NCI-H524 treated with DMSO at 0.1 percent for 48 hours (cell line): ENCODE measurements at places on chromosomes 5 and 9.

DNA sequence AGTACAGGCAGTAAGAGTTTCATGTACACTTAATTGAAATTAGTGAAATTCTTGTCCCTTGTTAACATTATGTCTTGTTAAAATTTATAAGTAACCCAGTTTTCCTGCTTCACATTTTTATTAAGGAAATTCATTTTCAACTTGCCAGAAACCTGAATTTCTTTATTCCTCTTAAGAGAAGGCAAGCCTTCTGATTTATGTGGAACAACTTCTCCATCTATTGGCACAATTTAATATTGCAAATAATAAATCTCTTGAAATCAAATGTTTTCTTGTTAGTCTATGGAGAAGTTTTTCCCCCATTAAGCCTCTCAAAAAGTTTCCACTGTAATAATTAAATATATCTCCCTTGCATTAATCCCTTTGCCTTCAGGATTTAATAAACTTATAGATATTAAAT is 33.8 kb upstream of the ACO1 start:
- DNase-seq: no peak

DNA sequence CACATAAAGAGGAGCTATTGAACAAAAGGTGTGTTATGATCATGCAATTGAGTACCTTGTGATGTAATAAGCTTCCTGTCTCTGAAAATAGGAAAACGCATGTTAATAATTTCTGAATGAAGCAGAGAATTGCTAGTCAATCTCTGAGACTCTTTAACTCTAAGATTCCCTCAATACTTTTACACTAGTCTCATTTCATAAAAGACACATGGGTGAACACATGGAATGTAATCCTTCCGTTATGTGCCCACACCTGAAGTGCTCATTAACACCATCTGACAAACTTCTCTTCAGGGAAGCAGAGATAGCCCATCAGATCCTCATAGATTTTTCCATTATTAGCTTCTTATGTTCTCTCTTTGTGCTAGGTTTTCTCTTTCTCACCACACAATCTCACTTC is 182.4 kb downstream of the TLR4 start:
- peak; percentile 80 for DNase-seq

- DNase-seq: no peak
These were observed 76.9 kb upstream of the IL17B start for GRCh38 chr5:149455889-149456409.

DNA sequence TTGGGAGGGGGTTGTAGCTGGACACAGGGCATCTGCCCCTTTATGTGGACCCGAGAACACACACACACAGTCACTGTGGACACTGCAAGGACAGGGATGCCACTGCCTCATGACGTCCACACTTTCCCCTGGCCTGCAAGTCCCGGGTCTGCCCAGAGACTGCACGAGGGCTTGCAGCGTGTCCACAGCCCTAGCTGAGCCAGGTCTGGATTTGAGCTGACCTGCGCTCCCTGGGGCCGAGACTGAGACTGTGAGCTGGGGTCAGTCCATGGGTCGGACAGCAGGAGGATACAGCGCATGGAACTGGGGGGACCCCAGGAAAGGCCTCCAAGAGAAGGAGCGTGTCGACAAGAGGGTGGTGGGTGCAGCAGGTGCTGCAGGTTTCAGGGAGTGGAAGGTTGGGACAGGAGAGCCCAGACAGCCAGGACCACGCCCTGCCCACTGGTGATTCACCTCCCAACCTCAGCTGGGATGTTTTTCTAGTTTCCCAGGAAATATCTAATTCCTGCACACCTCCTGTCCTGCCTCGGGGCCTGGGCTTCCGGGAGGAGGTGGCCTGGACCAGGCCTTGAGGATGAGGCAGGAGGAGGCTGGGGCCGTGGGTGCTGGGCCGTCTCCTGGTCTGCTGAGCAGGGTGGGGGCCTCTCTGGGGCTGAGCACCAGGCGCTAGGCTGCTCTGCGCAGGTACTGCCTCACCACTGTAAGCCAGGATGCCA is 806 bp upstream of the RNF224 start:
- no peak for DNase-seq

DNA sequence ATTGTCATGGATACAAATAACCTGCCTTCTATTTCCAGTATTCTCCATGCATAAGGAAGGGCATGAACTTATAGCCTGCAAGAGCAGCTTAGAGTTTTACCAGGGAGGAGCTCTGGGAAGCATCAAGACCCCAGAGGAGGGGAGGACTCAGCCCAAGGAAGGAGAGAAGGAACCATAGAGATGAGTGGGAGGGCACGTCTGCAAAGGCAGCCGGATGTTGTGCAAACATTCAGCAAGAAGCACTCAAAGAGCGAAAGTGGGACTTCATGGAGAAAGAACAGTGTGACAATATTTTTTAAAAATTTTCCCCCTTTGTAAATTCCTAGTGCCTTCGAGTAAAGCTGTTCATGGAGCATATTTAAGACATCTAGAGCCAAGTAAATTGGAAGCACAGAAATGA is 270.1 kb upstream of the PTGER4 start:
- DNase-seq: no peak

DNA sequence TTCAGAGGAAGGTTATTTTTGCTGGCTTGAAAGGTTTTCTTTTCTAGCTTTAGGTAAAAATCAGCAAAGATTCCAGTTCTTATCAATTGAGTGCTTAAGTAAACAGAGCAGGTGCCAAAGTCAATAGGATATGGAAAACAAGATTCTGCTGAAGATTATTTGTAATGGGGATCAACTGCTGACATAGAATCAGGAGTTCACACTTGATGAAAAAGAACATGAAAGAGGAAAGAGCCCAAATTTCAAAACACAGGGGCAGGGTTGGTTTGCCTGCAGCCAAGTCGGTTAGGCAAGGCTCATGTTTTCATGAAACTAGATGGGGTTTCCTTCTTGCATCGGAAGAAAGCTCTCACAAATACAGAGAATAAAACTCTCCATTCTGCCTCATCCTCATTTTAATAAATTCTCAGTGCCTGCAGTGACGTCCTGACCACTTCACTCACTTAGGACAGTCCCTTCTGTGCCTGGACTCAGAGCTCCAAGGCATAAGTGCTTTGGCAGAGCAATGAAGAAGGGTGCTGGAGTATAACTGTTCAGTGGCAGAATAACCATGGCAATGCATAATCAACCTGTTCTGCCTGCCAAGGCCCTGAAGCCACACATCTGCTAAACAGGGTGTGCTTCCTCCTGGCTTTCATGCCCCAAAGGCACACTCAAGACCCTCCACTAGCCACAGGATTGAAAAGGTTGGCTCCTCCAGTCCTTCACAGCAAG is 179.6 kb downstream of the GNAQ start:
- DNase-seq: no peak

DNA sequence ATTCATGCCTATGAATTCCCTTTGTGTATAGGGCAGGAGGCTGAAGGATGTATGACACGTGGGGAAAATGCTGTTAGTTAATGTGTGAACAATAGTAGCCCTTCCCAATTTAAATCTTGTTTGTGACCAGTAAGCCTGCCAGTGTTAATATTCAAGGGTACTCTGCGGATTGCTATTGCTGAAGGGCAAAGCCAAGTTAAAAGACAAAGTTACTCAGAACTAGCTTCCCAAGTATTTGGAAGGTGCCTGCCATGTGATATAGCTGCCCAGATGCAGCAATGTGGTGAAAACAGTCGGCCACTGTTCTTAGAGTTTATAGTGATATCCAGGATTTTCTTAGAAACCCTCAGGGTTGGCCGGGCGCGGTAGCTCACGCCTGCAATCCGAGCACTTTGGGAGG is 34.6 kb downstream of the MARVELD2 start:
- no peak for DNase-seq

DNA sequence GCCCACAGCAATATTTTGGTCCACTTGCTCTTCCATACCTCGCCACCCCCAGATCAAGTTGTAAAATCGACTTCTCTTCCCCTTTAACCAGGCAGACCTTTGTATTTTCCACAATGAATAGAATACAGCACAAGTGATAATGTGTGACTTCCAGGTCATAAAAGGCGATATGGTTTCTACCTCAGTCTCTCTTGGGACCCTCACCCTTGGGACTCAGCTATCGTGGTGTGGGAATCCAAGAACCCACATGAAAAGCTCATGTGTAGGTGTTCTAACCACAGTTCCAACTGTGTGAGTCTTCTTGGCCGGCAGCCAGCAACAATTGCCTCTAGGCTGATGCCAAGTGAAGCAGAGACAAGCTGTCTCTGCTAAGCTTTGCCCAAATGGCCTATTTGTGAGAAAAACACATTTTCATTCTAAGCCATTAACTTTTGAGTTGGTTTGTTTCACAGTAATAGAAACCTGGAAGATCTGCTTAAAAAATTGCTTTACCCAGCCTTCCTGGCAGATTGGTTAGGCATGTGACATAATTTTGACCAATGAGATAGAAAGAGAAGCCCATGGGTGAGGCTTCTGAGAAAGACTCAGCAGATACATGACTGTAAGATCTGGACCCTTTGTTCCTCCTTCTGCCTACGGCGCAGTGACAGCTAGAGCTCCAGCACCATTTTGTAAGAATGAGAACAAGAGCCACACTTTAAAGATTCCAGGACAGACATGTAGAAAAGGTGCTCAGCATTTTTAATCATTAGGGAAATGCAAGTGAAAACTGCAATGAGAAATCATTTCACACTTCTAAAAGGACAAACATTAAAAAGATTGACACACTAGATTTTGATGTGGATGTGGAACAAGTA is 18.3 kb upstream of the MLLT3 start:
- DNase-seq: no peak

- no peak for DNase-seq
These were observed 65.0 kb upstream of the SARDH start for GRCh38 chr9:133803028-133803585.

- DNase-seq: no peak
These were observed 363.2 kb downstream of the OSTF1 start for GRCh38 chr9:75451505-75451904.

DNA sequence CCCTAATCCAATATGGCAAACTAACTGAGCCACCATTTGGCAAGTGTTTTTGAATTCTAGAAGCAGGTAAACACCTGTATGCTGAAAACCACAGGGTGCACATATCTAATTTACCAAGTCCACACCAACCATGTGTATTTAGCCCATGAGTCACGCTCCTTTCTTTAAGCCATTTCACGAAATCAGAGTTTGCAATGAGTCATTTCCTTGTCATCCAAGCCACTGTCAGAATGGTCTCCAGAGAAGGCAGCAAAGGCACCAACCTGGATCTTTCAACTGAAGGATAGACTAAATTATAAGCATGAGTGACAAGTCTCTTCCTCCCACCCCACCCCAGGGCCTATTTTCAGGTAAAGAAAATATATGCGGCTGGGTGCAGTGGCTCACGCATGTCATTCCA is 110.0 kb downstream of the PAX5 start:
- DNase-seq: no peak

- no peak for DNase-seq
These were observed 2.5 kb downstream of the KIAA1958 start for GRCh38 chr9:112489039-112489546.

GRCh38 chr5:132074772-132075718 is 1.5 kb downstream of the CSF2 start:
- DNase-seq: no peak

- DNase-seq: no peak
These were observed 20.2 kb downstream of the COL5A1 start for GRCh38 chr9:134661791-134662142.

DNA sequence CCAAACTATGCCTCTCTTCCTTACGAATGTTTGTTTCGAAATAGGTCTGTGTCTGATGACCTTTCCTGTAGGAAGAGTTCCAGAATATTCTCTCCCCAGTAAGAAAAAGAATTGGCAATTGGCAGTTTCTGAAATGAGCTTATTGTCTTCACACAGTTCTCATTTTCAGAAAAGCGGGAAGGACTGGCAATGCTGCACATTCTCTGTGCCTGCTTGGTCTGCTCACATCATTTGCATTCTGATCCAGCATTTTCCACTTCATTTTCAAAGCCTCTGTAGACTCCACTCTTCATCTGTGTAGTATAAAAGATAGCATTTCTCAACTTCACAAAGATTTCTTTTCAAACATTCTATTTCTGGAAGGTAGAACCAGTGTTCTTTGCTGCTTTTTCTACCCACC is 120.6 kb upstream of the CCDC112 start:
- no peak for DNase-seq

GRCh38 chr9:113536166-113536482 is 72.6 kb downstream of the RGS3 start:
- DNase-seq: no peak

GRCh38 chr5:14405267-14405666 is 176.3 kb upstream of the OTULINL start:
- no peak for DNase-seq

DNA sequence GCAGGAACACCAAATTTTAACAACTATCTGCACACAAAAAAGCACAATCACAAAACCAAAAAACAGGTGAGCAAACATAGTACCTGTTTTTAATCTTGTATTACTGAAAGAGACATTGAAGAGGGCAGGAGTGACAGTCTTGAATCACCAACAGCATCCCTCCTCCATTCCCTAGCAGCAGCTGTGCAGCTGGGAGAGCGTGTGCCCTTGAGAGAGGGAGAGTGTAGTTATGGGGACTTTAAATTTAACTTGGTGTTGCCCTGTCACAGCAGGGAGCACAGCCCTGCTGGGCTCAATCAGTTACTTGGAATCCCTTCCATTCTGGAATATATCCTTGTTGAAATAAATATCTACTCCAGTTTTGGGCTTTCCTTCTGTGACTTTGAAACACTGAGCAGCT is 1938.7 kb upstream of the NUDT12 start:
- no peak for DNase-seq

- DNase-seq: no peak
These were observed 107.1 kb upstream of the LMX1B start for GRCh38 chr9:126506361-126507317.

DNA sequence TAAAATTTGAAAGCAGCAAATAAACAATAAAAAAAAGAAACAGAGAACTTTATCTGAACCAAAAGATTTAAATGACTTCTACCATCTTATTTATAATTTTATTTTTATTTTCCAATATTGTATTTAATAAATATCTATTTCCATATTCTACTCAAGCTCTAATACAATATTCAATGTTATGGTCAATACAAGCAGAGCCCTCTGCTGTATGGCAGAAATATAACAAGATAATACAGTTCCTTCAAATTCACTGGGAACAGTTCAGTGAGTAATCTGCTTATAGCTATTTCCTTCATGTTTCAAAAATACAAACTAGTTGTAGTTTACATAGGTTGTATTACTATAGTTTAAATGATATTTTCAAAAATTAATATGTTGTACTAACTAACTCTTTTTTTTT is 332.7 kb downstream of the PRDM9 start:
- DNase-seq: no peak

GRCh38 chr9:137077010-137077747 is at the start of gene UAP1L1:
Gene UAP1L1, plus strand, starts transcription at chr9:137077517. Its CDS starts 16 bp downstream, at chr9:137077533.
- no peak for DNase-seq

DNA sequence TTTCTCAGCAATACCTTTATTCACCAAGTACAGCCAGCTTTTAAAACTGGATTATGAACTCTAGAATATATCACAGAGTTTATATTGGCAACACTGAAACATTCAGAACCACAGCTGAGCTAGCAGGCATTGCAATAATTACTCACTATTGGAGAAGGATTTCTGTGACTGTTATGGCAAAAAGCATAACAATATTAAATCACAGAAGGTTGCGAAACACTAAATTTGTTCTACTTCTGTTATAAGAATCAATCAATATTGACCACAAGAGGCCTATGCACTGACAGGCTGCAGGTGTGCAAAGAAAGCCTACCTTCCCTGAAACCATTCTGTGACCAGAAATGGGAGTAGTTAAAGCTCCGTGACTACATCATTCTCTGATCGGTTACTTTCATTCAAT is 59.2 kb downstream of the AP3B1 start:
- no peak for DNase-seq
